ENCODE measurements at places on chromosomes 7 and 10. TPM values are rescaled to one million over a fixed set of nuclear protein-coding genes. Genes with fewer than 3 reads are reported as not detected.

The SEPTIN14 gene
- total RNA-seq = not detected

The DPYSL4 gene
- total RNA-seq = 6.1 TPM

The TET1 gene
- total RNA-seq = 1.2 TPM

The FAM20C gene
- 2.7 TPM for total RNA-seq

The EFCAB10 gene
- not detected for total RNA-seq

The TTYH3 gene
- total RNA-seq = 72.8 TPM

The NANOS1 gene
- total RNA-seq = 0.09 TPM

Data from dermis blood vessel endothelial cell (primary cell).